ENCODE measurements at places on chromosomes 7 and 10. TPM values are rescaled to one million over a fixed set of nuclear protein-coding genes. Genes with fewer than 3 reads are reported as not detected.

The CALML5 gene
- 0.79 TPM for total RNA-seq

The AQP1 gene
- not detected for total RNA-seq

The MSMB gene
- total RNA-seq, result 16.4 TPM

The RBP3 gene
- not detected for total RNA-seq

The ZSCAN21 gene
- 11.6 TPM for total RNA-seq

The ZNF735 gene
- not detected for total RNA-seq

DNA sequence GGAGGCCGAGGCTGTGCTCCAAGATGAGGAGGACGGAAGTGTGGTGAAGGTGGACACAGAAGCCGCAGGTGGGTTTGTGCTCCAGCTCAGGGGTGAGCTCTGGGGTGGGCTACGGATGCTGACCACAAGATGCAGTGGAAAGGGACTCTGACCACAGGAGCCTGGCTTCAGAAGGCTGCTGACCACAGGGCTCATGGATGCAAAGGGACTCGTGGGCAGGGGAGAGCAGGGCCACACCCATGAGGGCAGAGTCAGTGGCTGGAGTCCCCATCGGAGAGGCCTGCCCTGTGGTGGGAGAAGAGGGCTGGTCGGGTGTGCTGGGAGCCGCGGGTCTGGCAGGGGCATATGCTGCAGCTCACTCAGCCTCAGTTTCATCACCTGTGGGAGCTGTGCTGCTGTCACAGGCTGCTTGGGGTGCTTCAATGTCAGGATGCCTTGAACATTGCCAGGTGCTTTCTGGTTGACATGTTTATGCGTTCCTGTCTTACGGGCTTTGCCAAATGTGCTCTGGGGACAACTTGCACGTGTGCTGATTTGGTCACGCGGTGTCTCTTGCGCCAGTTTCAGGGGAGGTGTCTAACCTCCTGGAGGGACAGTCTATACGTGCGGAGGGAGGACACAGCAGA is 13.7 kb downstream of the SCART1 start:
- no peak for DNase-seq

GRCh38 chr10:59499460-59499859 is 137.1 kb upstream of the FAM13C start:
- no peak for DNase-seq

GRCh38 chr7:155963771-155964195 is 151.5 kb upstream of the SHH start:
- no peak for DNase-seq

- no peak for DNase-seq
These were observed 72.5 kb downstream of the PRTFDC1 start for GRCh38 chr10:24879861-24880260.

GRCh38 chr10:60604342-60604741 is 173.9 kb upstream of the CDK1 start:
- no peak for DNase-seq

DNA sequence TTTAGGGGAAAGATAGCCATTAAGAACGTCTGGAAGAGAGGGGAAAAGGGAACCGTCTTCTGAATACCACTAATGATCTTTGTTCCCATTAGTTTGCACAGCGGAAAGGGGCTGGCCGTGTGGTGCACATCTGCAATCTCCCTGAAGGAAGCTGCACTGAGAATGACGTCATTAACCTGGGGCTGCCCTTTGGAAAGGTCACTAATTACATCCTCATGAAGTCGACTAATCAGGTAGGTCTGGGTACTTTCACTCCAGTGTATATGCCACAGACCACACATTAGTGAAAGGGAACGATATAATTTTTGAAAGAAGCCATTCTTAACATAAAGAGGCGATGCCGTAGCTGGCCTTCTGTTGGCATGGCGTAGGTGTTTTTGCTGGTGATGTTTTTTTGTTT is 74.3 kb upstream of the PDCD4 start:
- no peak for DNase-seq

DNA sequence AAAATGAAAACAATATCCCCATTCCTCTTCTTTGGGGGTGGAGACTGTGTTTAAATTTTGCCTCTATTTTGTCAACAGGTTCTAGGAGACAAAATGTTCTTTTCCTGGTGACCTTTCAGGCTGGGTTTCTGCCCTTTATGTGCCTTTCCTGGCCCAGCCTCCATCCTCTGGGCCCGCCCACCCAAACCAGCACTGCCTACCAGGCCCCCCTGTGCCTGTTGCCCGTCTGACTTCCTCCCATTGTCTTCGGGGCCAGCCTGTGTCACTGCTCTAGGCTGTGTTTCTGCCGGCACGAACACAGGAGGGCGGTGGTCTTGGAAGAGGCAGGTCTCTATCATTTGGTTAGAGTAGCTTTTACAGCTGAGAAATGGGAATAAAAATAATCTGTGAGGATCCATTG is 13.9 kb downstream of the TSPAN14 start:
- DNase-seq, result no peak

- peak; percentile 39 for DNase-seq
These were observed 40.4 kb downstream of the PDIA4 start for GRCh38 chr7:148987751-148988512.

- no peak for DNase-seq
These were observed 570.2 kb downstream of the PTPRN2 start for GRCh38 chr7:158017111-158018097.

GRCh38 chr10:13072339-13072738 is 27.6 kb upstream of the OPTN start:
- no peak for DNase-seq

DNA sequence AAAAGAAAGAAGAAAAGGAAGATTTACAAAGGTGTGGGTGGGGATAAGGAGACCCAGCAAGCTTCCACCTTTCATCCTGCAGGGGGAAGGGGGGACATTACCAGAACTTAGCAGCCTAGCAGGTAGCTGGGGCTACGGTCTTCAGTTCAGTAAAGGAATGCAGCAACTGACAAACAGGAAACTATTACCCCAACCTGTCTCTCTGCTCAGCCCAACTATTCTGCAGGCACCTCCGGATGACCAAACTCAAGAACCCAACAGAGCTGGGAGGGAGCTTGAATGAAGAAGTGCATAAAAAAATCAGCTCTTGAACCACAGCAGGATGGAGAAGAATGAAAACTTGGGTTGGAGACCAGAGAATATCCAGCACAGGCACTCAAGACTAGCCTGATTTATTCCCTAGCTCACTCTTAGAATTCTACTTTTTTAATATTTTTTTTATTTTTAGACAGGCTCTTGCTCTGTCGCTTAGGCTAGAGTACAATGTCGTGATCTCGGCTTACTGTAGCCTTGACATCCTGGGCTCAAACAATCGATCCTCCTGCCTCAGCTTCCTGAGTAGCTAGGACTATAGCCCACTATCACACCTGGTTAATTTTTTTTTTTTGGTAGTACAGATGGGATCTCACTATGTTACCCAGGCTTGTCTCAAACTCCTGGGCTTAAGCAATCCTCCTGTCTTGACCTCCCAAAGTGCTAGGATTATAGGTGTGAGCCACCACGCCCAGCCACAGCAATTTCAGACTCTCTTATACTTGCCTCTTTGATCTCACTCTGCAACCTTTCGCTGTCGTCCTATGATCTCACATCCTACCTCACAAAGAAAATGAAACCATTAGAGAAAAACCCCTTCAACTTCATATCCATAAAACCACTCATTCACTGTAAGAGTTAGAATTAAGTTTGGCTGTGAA is 18.5 kb upstream of the C10orf67 start:
- no peak for DNase-seq

- no peak for DNase-seq
These were observed 83.4 kb downstream of the ARID5B start for GRCh38 chr10:61984803-61985418.

- no peak for DNase-seq
These were observed 36.7 kb upstream of the PSAP start for GRCh38 chr10:71887743-71888142.

- no peak for DNase-seq
These were observed 447.2 kb upstream of the FOXK1 start for GRCh38 chr7:4234886-4235285.

- no peak for DNase-seq
These were observed 249.6 kb downstream of the ELFN1 start for GRCh38 chr7:1919539-1920265.

DNA sequence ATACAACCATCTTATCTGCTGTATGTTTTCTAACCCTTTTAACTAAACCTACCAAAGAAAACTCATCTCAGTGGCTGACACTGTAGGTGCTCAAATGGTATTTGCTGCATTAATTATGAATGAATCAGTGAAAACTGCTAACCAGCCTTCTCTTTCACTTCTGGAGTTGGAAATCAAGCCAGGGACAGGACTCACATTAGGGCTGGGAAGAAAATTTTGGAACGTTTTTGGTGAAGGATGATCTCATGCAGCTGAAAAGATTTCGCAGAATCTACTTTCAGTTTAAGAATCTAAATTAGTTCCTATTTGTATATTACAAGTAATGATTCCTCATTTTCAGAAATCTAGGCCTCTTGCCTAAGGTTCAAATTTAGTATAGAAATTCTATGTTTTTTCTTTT is 12.9 kb downstream of the MTPN start:
- DNase-seq, result no peak

- no peak for DNase-seq
These were observed 76.2 kb upstream of the SLC25A13 start for GRCh38 chr7:96397936-96398598.

DNA sequence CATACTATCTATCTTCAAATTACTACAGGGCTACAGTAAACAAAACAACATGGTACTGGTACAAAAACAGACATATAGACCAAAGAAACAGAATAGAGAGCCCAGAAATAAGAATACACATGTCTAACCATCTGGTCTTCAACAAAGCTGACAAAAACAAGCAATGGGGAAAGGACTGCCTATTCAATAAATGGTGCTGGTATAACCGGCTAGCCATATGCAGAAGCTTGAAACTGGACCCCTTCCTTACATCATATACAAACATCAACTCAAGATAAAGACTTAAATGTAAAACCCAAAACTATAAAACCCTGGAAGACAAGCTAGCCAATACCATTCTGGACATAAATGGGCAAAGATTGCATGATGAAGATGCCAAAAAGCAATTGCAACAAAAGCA is 1143.7 kb downstream of the DNAJB9 start:
- DNase-seq, result no peak

GRCh38 chr7:105487579-105488571 is 34.2 kb downstream of the PUS7 start:
- DNase-seq, result peak; percentile 76

DNA sequence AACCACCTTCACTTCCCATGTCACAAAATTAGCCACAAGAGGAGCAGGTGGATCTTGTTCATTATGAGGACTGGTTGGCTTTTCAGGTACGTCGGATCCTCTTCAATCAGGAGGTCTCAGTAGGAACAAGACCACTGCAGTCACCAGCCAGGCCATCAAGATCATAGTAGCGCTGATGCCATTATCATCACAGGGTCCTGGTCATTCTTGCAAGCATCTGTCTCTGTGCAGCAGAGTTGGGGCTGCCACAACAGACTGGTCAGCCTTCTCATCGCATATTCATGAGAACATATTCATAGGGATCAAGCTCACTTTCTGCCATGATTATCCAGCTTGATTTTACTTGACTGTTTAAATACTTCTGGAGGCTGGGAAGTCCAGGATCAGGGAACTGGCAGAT is 67.1 kb downstream of the ADCYAP1R1 start:
- DNase-seq, result no peak

DNA sequence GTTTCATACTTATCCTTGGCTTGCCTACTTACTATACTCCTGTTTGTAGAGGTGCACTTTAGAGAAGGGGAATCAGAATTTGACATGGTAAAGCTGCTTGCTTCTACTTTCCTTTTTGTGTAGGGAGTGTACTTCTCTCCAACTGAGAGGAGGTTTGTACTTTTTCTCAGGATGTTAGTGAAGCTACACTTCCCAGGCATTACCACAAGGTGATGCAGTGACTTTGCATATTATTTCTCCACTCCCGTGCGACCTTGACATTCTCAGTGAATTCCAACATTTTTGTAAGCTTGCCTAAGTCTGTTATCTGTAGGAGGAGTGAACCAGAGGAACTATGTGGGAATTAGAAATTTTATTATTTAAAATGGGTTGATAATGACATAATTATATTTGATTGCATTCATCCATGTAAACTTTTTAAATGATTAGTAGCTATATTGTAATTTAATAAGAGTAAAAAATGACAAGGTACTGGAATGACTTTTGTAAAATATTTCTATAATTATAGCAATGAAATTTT is 5.2 kb downstream of the TAX1BP1 start:
- peak; percentile 53 for DNase-seq

DNA sequence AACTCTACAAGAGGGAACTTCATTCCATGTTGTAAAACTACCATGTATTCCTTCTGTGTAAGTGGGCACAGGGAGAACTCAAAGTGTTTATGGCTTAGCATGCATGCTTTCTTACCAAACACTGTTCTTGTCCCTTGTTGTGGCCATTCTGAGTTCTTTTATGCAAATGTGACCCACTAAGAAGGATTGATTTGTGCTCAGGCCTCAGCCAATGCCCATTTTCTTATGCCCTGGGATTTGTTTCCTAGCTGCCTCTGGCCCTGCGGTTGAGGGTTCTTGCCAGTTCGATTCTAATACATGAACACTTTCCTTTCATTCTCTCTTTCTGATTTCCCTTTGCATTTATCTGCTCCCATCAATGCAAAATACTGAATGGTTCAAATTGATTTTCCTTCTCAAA is 316.7 kb downstream of the NRG3 start:
- DNase-seq, result no peak

- DNase-seq, result no peak
These were observed 622.4 kb upstream of the POM121L12 start for GRCh38 chr7:52413051-52413450.

DNA sequence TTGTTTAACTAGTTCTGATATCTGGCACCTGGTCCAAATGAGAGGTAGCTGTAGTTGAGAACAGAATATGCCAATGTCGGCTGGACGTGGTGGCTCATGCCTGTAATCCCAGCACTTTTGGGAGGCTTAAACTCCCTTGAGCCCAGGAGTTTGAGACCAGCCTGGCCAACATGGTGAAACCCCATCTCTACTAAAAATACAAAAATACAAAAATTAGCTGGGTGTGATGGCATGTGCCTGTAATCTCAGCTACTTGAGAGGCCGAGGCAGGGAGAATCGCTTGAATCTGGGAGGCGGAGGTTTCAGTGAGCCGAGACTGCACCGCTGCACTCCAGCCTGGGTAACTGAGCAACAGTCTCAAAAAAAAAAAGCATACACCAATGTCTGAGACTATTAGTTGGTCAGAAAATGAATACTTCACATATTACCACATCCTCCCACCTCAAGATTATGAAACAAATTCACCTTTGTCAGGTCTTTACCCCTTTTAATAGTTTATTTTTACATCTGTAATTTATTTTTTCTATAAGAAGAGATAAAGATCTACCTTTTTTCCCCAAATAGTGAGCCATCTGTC is 38.8 kb downstream of the EPC1 start:
- no peak for DNase-seq

All from bronchial epithelial cell (primary cell).